Panc1 (cell line): ENCODE measurements at places on chromosomes 11 and 22. TPM values are rescaled to one million over a fixed set of nuclear protein-coding genes. Genes with fewer than 3 reads are reported as not detected.

DNA sequence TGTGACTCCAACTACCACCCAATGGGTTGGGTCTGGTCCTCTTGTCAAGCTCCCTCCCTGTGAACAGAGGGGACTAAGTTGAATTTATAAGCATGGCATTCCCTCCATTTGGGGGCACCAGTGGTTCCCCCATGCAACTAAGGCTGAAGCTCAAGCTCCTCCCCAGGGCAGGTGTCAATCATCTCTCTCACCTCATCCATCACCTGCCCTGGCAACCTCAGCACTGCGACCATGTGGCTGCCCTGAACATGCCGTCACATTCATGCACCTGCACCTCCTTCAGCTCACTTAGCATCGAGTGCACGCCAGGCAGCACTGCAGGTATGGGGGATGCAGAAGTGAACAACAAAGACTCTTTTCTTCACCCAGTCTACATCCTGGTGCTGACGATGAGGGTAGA lies 799.3 kb downstream of the TBC1D22A start:
- DNase-seq = no peak

- no peak for DNase-seq
Measured at GRCh38 chr22:19958083-19959042, 16.7 kb upstream of the TXNRD2 start.

Gene TMEM45B
- total RNA-seq = 2.6 TPM

Gene ELMOD1
- 2.1 TPM for total RNA-seq

GRCh38 chr22:30280505-30280904 lies 8.8 kb downstream of the CASTOR1 start:
- no peak for DNase-seq

- DNase-seq = no peak
Measured at GRCh38 chr22:49066619-49067018, 761.1 kb downstream of the BRD1 start.

- DNase-seq = no peak
Measured at GRCh38 chr11:118911113-118911879, 14.4 kb downstream of the BCL9L start.

DNA sequence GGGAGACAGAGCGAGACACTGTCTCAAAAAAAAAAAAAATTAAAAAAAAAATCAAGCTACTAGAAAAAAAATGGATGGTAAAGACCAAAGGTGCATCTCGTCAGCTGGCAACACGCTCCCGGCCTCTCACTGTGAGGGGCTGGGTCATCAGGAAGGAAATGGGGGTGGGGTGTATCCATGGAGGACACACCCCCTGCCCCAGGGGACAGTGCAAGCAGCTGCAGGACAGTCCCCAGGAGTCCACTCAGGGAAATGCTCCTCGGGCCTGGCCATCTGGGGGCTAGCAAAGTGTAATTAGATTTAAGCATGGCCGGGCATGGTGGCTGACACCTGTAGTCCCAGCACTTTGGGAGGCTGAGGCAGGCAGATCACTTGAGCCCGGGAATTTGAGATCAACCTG lies 23.1 kb downstream of the TTLL1 start:
- no peak for DNase-seq

Gene SYT8
- 3.5 TPM for total RNA-seq

DNA sequence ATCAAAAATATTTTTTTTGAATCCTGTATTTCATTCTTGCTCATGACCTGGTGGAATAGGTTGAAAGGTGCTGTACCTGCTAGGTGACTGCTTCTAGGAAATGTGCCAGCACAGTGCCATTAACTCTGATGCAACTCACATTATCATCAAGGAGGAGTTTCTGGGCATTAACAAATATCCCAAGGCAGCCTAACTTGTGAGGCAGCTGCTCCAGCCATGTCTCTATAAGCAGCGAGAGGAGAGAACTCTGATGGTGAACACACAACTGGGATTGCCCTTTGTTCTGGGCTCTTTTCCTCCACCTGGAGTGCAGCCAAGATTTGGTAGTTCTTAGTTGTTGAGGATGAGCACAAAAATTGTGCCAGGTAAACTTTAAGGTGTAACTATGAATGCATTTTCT lies 25.6 kb downstream of the HEPHL1 start:
- no peak for DNase-seq
